Stimulated activated CD8-positive, alpha-beta memory T cell treated with anti-CD3 and anti-CD28 coated beads, Interleukin-4, amount 100 ng/mL, for 1 hour (primary cell): ENCODE measurements at places on chromosomes 4 and X.

DNA sequence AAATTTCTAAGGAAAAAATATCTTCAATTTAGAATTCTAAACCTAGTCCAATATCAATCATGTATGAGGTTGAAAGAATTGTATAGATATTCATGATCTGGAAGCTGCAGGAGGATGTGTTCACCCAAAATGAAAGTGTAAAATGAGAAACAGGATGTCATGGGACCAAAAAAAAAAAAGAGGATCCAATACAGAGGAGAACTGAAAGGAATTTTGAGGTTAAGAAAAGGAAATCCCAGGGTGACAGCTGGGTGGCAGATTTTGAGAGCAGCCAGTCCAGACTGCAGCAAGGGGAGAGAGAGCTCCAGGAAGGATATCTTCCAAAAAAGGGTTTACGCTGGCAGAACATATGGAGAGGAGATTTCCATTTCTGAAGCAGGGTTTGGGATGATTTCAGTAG is 38.9 kb downstream of the TLR10 start:
- DNase-seq, result no peak

GRCh38 chr4:39664828-39665731 is 26.4 kb upstream of the SMIM14 start:
- no peak for DNase-seq

- no peak for DNase-seq
These were observed 339.3 kb downstream of the MID1IP1 start for GRCh38 chrX:39140581-39140980.

DNA sequence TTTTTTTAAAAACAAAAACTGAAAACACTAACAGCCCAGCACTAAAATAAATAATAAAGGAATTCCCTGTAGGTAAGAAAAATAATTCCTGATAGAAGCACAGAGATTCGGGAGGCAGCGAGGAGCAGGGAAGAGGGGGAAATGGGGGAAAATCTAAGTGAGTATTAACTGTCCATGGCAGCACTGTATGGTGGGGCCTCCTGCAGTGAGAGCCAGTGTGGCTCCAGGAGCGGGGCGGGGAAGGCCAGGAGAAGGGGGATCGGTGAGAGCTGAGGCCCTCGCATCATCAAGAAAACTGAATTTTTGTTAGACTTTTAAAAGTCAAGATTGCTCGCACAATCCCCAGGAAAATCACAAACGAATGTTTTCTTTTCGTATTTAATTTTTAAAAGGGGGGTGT is 14.1 kb downstream of the RNF212 start:
- no peak for DNase-seq

- no peak for DNase-seq
These were observed 172.1 kb downstream of the MID1IP1 start for GRCh38 chrX:38973322-38973721.

- DNase-seq, result no peak
These were observed 272.1 kb downstream of the RPA4 start for GRCh38 chrX:97155816-97156215.

DNA sequence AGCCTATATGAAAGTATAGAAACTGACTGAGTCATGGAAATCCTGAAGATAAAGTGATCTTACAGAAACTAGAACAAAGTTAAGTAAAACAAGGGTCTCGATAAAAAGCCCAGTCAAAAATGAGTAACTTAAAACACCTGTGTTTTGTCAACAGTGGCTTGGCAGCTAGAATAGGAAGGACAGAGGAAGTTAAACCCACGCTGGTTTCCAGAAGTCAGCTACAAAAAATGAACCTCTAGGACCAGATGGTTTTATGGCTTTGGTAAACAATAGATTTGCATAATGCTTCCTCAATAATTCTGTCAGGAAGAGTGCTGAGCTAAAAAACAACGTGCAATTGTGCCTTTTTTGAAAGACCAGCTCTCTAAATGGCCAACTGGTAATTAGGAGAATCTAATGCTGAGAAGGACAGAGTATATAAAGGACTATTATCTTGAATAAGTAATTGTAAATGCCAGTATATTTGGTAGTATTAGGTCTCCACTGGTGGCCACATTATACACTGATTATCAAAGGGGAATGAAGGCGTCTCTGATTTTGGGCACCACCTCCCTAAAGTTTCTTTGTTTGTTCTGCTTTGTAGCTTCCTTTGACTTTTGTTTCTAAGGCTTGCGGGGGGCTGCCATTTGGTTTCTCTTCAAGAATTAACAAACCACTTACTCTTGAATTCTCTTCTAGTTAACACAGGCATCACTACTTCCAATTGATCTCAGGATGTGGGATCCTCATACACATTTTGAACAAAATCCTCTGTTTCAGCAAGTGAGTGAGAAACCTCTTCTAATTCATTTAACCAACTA is 72.2 kb upstream of the PPP3CA start:
- no peak for DNase-seq

GRCh38 chr4:185925910-185926360 is 113.9 kb upstream of the SORBS2 start:
- DNase-seq, result no peak

GRCh38 chrX:48835524-48836329 is at the start of gene PCSK1N:
Gene PCSK1N, minus strand, starts transcription at chrX:48835610. Its CDS starts 78 bp downstream, at chrX:48835532.
- DNase-seq, result no peak

GRCh38 chr4:147942729-147943128 is 210.8 kb downstream of the ARHGAP10 start:
- DNase-seq, result no peak

GRCh38 chr4:6562931-6563901 is 11.8 kb upstream of the MAN2B2 start:
- DNase-seq, result no peak

- DNase-seq, result no peak
These were observed 238.8 kb downstream of the KCNIP4 start for GRCh38 chr4:21709761-21710160.

- DNase-seq, result no peak
These were observed 8.1 kb downstream of the DHRSX start for GRCh38 chrX:2492531-2493218.
